GM04504 (cell line): ENCODE measurements at places on chromosomes 7 and 10.

GRCh38 chr7:96224685-96225084 lies 97.2 kb downstream of the SLC25A13 start:
- DNase-seq, result no peak

DNA sequence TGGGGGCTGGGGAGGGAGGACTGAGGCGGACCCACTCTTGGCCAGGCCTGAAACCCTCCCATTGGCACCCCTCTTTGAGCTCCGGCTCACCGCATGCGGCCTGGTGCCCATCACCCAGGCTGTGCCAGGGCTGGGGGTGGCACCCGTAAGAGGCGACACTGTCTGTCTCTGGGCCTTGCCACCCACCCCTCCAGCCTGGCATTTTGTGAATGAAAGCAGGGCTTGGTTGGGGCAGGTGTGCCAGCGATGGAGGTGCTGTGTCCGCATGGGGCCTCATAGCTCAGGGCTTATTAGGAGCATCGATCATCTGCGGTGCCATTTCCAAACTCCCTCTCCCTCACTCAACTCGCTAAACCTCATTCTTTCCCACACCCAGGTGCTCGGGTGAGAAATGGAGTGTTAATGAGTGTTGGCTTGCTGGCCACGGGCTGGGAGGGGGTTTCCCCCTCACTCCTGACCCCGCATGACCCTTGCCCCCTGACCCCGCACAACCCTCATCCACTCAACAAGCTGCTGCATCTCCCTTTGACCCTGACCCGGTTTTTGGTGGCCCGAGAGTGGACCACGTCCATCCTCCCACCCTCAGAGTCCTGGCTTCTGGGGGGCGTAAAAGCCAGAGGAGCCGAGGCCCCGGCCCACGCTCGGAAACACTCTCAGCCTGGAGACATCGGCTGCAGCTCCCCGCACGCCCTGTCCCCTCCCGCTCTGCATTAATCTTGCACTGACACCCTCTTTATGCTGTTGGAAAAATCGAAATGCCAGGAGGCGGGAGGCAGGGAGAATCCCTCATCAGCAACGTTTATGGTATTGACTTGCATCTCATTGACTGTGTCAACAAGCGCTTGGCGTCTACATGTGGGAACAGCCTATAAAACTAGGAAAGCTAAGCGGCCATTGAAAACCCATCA lies 161.2 kb downstream of the DNAJB6 start:
- DNase-seq, result no peak

DNA sequence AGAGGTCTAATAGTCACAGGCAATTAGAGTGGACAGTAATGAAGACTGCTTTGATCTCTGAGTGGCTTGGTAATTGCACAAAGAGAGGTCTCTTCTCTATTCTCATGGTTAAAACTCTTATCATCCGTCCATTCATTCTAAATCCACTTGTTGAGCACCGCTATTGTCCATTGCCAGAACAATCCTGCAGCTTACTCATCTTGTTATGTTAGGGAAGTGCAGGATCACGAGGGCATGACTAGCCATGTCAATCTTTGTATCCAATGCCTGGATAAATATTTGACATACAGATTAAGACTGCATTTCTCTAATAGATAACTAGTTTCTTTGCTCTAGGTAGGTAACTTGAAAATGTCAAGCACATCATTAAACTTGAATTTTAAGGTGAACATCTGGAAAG lies 14.9 kb downstream of the SFTPD start:
- no peak for DNase-seq

DNA sequence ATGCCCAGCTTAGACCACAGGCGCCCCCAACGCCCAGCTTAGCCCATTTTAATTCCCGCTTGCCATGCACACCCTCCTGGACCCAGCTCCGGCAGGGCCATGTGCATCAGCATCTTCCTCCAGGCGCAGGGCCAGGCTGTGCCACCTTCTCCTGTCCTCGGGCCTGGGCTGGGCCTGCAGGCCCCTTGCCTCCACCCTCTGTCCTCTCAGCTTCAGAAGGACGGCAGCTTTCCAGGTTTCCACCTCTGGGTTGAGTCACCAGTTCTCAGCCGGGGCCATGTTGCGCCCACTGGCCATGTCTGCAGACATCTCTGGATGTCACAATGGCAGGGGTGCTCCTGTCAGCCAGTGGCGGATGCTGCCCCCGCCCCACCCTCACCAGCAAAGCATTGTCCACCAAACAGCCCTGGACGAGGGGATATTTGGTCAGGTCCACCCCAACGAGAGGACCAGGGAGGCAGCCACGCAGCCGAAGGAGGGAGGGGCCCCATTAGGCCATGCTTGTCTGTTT lies 59.1 kb upstream of the NKX6-2 start:
- no peak for DNase-seq

GRCh38 chr10:15605740-15606369 lies 113.9 kb downstream of the ITGA8 start:
- no peak for DNase-seq

GRCh38 chr10:97321032-97321803 lies 2.1 kb downstream of the FRAT1 start:
- DNase-seq, result no peak

DNA sequence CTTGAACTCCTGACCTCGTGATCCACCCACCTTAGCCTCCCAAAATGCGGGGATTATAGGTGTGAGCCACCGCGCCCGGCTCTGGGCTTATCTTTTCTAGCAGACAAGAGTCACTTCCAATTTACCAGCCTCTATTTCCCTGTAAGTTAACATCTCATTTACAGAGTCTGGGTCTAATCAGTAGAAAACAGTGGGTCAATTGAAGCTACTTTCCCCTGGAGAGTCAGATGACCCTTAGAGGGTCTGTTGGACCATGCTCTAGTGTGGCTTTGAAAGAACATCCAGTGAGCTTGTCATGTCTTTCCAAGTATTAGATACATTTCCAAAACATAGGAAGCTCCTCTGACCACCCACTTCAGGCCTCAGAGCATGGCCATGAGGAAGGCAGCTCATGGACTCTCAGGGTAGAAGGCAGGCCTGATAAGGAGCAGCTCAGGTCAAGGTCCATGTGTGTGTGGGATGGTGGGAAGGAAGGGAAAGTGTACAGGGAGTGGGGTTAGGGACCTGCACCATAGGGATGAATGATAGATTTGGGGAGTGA lies 27.6 kb upstream of the RBM20 start:
- DNase-seq, result no peak

- DNase-seq, result no peak
These were observed 8.5 kb upstream of the FLNC start for GRCh38 chr7:128821724-128822123.

GRCh38 chr10:107025676-107026075 lies 138.8 kb downstream of the SORCS1 start:
- DNase-seq, result no peak

DNA sequence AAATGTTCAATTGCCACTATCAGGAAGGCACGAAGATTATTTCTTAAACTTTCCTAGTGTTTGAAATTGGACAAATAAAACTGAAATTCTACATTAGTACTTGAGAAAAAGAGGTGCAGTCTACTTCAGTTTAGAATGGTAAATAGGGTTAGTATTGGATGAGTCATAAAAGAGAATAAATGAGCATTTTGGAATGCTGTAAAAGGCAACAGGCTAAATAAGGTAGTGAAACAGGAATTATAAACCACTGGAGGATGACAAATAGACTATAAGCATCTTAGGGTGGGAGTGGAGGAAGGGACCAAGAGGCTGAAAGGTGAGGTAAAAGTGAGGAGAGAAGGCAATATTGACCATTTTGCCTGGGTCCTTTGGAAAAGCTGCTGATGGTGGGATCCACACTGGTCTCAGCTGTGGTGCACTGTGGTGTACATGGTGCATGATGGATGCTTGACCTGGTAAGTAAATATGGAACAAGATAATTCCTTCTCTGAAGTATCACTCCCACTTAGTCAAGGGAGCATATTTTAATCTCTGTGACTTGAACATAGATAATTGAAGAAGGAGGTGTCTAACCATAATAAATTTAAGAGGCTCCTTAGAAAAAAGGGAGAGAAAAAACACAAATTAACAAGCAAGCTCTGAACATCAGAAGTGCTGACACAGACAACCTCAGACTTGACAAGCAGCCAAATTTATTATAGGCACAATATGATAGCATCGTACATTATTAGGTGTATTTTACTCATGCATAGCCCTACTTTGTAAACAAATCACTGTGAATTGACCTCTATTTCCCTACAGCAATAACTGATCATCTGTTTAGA lies 76.4 kb upstream of the SCIN start:
- DNase-seq, result no peak

- DNase-seq, result no peak
These were observed 85.9 kb upstream of the INSIG1 start for GRCh38 chr7:155211761-155212160.

GRCh38 chr7:106128836-106129235 lies 16.7 kb upstream of the SYPL1 start:
- DNase-seq, result no peak

DNA sequence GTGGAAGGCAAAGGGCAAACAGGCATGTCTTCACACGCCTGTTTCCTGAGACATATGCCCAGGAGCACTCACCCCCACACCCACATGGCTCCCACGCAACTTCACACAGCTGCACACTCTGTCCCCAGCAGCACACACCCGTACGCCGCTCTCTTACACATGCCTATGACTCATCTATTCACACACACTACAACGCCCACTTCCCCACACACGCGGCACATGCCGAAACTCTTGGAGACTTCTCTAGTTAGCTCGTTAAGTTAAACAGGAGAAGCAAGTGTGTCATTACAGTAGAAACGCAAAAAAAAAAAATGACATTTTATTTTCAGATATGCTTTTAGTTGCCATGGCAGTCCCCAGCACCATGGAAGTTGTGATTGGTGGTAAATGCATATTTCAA lies 6.7 kb downstream of the CALN1 start:
- no peak for DNase-seq

DNA sequence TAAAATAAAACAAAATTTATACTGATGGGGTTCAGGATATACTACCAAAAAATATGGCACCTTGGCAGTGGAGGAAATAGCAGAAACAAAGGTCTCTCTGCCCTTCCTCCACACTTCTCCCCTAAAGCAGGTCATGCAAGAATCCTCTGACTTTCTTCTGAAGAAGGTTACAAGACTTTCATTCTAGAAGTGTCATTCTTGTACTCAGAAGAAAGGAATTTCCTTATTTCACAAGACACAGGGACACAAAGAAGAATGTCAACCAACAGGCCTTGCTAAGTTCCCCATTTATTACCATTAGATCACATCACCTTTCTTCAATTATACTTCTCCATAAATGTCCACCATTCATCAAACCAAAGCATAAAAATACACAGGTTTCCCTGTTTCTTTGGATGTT lies 470.2 kb downstream of the PAXIP1 start:
- DNase-seq, result no peak

DNA sequence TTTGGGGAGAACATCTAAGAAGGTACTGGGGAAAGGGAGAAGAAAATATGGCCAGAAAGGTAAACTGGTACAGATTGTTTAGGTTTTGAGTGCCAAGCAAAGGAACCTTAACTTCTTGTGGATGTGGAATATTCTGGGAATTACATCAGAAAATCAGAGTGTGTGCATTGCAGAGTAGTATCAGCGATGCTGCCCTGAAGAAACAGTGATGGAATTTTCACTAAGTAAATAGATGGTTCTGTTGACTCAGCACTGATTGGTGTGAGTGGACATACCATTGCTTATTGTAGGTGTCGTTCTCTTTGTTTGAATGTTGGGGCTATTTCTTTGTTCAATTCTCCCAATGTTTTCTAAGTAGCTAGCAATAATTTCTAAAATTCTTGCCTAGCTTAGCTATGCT lies 24.4 kb upstream of the AKR1B1 start:
- DNase-seq, result no peak

DNA sequence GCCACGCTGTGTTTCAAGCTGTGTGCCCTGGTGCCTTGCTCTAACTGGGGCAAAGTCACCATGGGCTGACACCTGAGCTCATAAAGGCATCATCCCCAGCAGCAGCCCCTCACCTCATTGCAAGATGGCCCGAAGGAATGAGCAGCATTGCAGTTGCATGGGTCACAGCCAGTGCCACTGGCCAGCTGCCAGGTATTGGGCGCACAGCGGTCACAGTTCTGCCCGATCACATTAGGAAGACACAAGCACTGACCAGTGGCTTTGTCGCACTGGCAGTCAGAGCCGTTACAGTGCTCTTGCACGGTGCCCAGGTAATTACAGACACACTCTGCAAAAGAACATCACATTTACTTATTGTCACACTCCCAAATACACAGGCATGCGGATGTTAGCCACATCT lies 51.1 kb downstream of the LAMB1 start:
- DNase-seq, result no peak

DNA sequence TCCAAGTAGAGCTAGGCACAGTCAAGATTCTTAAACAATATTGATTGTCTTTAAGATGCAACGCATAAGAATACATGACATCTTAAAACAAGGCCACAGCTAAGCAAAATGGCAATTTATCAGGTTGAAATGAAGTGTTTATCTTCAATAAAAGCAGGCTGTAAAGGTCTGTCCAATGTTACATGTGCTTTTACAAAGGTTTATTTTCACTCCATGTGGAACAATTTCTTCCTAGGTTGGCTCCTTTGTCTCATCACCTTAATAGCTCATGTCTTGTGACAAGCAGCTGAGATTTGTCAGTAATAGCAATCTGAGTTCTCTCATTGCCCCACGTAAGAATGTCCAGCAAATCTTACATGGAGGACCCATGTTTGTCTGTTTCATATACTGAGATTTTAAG lies 437.6 kb downstream of the GPAM start:
- no peak for DNase-seq

GRCh38 chr10:78973901-78974616 lies 94.7 kb upstream of the ZMIZ1 start:
- peak; percentile 25 for DNase-seq

GRCh38 chr7:73635428-73636200 lies 11.3 kb upstream of the MLXIPL start:
- DNase-seq, result no peak

- no peak for DNase-seq
These were observed 39.9 kb upstream of the STARD3NL start for GRCh38 chr7:38138171-38138570.

DNA sequence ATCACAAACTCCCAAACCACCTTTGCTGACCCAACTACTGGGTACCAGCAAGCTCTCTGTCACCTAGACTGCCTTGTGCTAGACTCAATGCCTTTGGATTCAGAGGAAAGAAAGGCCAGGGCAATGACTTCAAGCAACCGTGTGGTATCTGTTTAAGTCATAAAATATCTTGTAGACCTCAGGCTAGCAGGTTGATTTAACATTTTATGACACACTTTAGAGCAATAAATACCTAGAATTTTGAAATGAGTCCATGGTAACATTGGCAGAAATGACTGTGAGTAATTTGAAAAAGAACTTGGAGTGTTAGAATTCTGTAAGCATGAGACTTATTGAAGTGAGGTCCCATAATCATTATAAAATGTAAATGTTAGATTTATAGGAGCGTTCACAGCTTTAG lies 87.2 kb downstream of the TWIST1 start:
- DNase-seq, result peak; percentile 52

- no peak for DNase-seq
These were observed 85.2 kb upstream of the GLCCI1 start for GRCh38 chr7:7883394-7883793.

GRCh38 chr10:52805414-52806285 lies 33.1 kb upstream of the MBL2 start:
- DNase-seq, result no peak
